Stimulated activated CD4-positive, alpha-beta T cell treated with anti-CD3 and anti-CD28 coated beads, Interleukin-12 subunit alpha, Interleukin-12 subunit beta, amount 100 ng/mL, for 4 hours (primary cell): ENCODE measurements at places on chromosomes 12 and 14.

- DNase-seq = no peak
Observed at GRCh38 chr12:92769124-92769901, 66.5 kb downstream of the PLEKHG7 start.

DNA sequence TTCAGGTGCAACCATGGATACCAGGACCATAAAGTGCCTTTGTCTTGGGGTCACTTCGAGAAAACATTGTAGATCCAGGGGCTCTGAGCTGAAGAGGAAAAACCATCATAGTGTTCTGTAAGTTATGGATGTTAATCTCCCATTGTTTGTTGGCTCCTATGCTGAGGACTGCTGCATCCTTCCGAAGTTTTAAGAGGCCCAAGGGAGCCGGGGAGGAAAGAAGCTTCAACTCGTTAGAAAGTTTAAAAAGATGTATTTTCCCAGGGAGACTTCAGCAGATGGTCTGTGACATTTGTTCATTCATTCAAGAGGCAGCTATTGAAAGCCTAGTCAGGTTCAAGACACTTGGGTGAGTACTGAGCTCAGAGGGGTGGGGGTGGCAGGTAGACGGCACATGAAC, 378.8 kb upstream of the TBX3 start:
- DNase-seq = no peak

DNA sequence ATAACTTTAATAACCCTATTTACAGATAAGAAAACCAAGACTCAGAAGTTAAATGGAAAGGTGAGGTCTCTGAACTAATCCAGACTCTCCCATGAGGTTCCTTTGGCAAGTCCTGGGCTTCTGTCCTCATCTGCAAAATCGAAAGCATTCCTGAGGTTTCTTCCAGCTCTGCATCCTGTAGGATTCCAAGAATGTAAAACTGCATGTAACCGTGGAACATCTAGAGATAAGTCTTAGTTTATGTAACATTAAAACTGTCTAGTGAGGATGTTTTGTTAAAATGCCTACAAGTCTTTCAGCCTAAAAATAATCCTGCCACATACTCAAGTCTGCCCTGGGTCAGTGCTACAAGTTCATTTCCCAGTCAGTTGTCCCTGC, 7.3 kb upstream of the ITFG2 start:
- no peak for DNase-seq

DNA sequence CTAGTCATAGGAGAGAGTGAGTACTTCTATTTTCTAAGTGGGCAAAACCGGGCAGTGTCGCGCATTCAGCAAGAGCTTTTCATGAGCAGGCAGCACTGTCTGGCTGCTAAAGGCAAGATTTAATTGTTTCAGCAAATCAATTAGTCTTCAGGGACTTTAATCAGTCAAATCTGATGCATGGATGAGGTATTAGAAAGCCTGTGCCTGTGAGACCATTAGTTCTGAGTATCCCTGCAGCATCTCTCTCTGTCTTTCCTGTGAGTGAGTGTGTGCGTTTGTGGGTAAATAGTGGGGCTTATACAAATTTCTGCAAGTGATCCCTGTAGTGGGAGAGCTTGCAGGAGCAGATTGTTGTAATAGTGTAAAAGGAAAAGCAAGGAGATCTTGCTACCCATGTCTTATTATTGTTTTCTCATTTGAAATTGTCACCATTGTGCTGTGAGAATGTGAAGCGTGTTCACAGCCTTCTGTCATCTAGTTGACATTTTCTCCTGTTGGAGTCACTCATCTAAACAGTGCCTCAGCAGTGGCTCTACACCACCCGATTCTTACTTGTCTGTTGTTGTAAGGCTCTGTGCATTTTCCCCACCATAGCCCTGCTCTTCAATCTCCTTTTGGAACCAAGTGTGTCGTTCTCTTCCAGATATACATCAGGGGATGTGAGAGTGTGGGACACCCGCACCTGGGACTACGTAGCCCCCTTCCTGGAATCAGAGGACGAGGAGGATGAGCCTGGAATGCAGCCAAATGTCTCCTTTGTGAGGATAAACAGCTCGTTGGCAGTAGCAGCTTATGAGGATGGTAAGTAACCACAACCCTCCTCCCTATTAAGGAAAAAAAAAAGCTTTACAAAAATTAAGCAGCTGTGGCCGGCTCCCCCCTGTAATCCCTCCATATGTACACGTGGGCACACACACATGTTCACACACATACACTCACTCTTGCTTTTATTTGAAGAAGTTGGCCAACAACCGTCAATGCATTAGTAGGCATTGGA, 53.6 kb downstream of the FBXW8 start:
- DNase-seq = no peak

- DNase-seq = no peak
Observed at GRCh38 chr12:120132863-120133385, 16.4 kb upstream of the RAB35 start.

DNA sequence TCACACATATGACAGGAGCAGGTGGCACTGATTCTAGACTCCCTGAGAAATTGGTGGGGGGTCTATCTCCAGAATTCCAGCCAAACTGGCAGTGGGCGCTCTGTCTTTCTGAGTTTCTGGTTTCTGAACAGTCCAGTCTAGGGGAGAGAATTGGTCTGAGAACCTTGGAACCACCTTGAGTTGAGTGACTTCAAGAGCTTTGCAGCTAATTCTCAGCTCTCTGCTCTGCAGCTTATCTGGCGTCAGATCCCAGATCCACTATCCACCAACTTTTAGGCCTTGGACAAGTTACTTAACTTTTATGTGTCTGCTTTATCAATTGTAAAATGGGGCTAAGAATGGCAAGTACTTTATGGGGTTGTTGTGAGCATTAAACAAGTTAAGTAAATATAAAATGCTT, 1.7 kb upstream of the KRT76 start:
- DNase-seq = no peak

GRCh38 chr12:67651132-67651695, 2.7 kb downstream of the DYRK2 start:
- no peak for DNase-seq

DNA sequence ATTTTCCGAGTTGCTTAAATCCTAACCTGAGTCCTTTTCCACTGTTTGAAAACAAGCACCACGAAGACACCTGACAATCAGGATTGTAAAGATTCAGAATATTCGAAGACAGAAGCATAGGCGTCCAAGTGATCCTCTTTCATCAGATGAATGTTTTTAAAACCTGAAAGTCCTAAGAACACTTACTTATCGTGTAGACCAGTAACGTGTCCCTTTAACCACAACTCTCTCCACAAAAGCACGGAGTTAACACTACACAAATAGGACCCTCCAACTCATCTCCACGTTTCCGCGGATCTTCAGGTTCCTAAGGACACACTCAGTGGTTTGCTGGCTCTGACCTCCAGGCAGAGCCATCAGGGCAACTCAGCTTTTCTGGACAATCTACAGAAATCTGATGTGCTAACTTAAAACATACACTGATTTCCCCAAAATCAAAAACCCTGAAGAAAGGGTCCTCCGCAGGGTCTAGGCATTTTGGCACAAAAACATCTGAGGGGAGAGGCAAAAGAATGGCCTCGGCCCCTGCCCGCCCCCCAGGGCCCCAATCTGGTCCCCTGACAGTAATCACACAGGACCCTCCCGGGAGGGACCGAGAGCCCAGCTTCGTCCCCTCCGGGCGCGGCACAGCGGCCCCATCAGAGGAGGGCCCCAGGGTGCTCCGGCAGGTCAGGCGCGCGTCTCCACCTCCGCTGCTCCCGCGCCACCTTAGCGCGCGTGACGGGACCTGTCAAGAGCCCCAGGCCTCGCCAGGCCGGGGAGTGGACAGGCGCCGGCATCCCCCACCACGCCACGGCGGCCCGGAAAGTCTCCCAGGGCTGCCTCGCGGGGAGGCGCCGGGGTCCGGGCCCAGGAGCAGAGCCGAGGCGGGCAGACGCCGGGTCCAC, 925 bp downstream of the DICER1 start:
- peak; percentile 32 for DNase-seq

GRCh38 chr12:75389061-75389460, 1.8 kb upstream of the GLIPR1L2 start:
- DNase-seq = no peak

DNA sequence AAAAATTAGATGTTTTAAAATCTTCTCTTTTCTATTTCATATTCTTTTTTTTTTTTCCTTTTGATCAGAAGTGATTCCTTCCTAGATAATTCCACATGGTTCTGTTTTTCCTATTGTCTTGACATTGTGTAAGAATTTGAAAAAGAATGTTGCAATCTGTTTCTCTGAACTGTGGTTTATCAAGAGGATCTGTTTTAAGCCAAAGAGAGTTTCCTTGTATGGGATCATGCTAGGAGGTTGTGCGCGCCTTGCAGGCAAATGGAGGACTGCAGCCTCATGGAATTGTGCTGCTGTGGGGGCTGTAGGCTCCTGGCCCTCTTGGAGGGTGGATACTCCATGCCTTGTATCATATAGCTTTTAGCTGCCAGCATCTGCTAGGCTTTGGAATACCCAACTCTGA, 43.3 kb upstream of the MBIP start:
- DNase-seq = no peak

GRCh38 chr12:61757831-61758505, 502.2 kb upstream of the USP15 start:
- no peak for DNase-seq

- no peak for DNase-seq
Observed at GRCh38 chr12:26128168-26128567, 3.3 kb upstream of the BHLHE41 start.

DNA sequence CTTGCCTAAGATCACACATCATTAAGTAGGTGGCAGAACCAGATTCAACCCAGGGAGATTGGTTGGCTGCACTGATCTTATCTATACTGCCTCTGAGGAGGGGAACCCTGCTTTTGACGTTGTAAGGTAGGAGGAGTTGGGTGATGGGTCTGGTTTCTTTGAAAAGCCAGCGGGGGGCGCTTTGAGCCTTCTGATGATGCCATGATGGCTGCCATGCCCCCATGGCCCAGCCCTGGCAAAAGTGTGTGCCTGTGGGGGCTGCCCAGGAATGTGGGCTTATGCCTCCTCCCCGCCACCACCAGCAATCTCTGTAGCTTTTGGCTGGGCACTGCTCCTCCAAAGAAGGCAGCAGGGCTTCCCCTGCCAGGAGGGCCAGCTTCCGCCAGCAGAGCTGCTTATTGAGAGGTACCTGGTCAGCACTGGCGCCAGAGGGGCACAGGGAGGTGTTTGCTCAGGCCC, 224.3 kb downstream of the SLC41A2 start:
- no peak for DNase-seq

DNA sequence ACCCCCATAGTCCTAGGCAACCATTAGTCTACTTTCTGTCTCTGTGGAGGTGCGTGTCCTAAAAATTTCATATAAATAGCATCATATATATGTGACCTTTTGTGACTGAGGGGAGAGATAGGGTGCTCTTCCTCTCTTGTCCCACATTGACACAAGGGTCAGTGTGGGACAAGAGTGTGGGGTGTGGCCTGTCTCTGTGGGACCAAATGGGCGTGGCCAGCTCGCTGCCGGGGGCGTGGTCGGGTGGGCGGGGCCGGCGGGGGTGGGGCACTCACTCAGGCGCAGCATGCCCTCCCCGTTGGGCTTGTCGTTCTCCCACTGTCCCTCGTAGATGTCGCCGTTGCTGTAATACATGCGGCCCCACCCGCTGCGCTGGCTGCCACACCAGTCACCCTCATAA, 15.5 kb downstream of the MORN3 start:
- DNase-seq = no peak

- no peak for DNase-seq
Observed at GRCh38 chr14:54207075-54207474, 189.7 kb upstream of the CDKN3 start.

DNA sequence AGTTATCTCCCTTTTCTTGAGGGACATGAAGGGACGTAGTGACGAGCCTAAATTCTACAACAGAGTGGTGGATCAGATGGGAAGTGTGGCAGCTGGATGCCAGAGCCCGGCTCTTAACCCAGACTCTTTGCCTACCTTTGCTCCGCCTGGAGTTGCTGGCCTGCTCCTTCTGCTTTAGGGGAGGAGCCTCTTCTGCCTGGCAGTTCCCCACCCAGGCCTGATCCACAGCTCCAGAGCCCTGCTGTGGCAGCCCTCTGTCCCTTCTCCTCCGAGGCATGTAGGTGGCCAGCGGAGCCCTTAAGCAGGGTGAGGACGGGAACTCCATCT, 2.3 kb upstream of the PRPH start:
- DNase-seq = no peak

GRCh38 chr12:56488041-56488955, at the start of gene GLS2:
Gene GLS2, minus strand, starts transcription at chr12:56488161. Its CDS starts 43 bp downstream, at chr12:56488118.
- DNase-seq = peak; percentile 60

GRCh38 chr14:37900561-37900960, 305.1 kb downstream of the TTC6 start:
- no peak for DNase-seq

DNA sequence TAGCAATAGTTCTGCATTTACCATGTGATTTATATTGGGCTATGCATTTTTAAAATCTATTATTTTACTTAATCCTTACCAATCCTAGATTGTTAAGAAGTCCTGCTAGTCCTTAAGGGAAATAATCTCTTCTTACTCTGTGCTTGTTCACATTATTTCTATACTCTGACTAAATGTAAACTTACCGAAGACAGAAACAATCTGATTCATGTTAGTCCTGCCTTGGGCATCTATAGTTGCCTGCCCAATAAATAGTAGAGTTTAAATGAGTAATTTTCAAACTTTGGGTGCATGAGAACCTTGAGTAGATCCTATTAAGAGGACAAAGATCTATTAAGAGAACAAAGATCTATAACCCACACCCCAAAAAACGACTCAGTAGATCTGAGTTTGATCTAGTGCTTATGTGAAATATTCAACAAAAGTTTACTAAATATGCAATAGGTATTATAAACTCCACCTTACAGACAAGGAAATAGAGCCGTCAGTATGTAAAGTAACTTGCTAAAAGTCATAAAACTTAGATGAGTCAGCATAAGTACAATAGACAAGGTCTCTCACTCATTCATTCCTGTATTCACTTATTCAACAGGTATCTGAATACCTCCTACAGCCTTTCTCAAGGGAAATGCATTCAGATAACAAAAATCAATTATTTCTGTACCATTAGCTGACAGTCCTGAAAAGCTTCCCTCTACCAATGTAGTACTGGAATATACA, 127.6 kb downstream of the PAWR start:
- no peak for DNase-seq

DNA sequence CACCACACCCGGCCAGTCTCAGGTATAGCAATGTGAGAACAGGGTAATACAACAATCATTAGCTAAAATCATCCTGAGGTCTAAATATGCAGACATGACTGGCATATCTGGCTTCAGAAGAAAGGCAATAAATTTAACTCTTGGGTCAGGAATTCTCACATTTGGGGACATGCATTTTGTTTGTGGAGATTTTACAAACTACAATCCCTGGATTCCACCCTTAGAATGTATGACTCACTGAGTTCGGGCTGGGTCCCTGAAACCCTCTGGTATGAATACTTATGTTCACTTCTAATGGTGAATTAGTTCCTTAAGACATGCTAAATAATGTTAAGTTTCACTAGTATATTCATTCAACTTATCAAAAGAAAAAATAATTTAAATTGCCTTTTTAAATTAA, 98.9 kb upstream of the HMGA2 start:
- DNase-seq = no peak

DNA sequence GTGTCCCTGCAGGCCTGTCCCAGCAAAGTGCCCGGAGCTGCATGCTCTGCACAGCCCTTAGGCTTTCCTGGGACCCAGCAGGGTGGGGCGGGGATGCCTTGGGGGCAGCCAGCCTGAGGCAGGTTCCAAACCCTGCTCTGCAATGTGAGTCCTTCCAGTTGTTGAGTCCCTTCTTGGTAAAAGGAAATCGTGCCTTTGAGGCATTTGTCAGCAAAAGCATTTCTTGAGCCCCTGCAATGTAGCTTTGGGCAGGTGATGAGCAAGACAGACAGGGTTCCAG, 38.1 kb upstream of the TRAF3 start:
- no peak for DNase-seq

- no peak for DNase-seq
Observed at GRCh38 chr12:71456990-71457389, 17.4 kb downstream of the LGR5 start.

GRCh38 chr14:59018460-59018859, 170.0 kb upstream of the DAAM1 start:
- no peak for DNase-seq
